ENCODE measurements at places on chromosomes 16 and 17.

DNA sequence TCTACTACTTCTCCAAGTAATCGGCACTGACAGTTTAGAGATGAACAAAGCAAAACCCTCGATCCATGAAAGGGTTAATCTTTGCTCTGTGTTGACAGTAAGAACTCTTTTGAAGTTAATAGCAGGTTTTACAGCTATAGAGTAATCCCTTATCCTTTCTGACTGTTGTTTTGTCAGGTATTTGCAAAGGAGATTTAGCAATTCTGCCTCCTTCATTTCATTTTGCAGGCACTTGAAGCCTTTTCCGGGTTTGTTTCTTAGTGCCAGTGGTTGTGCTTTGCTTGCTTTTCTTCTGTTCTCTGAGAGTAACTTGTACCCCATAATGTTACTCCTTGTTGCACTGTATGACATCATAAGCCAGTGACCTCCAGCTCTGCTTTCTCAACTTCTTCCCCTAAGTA lies 64.5 kb downstream of the TANGO6 start:
- DNase-seq = no peak

DNA sequence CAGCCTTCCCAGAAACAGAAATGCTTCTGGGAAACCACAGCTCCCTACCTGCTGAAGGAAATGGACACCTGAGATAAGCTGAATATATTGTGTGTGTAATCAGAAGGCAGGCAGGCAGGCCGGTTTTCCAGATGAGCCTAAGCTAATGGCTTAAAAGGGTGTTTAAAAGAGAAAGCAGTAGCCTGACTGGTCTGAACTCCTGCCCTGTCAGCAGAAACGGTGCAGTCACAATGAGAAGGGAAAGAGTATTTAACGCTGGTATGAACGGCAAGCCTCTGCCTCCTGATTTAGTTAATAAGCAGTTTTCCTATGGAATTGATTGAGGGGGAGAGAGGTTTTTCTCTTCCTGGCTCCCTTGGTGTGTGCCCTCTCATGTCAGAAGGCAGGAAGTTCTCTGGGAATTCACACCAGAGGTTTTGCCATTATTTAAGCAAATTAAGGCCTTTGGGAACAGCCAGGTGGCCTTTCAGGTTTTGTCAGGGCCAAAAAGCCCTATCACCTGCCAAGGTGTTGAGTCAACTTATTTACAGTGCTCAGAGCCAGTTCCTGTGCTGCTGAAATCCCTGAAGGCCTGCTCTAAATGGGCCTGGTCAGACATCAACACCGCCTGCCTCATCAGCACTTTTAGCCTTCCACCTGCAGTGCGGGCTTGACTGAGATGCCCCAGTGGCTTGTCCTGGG lies 41.6 kb downstream of the CDH1 start:
- no peak for DNase-seq

GRCh38 chr17:13292291-13292690 lies 274.5 kb upstream of the ELAC2 start:
- no peak for DNase-seq

- no peak for DNase-seq
Measured at GRCh38 chr17:17545031-17545820, 46.3 kb downstream of the PEMT start.

- DNase-seq = no peak
Measured at GRCh38 chr16:80968386-80969113, 38.1 kb downstream of the CMC2 start.

GRCh38 chr16:50839920-50840729 lies 98.2 kb downstream of the CYLD start:
- DNase-seq = peak; percentile 73

- DNase-seq = no peak
Measured at GRCh38 chr16:80731915-80732314, 72.5 kb downstream of the CDYL2 start.

- DNase-seq = peak; percentile 42
Measured at GRCh38 chr17:43118679-43119615, 6.2 kb downstream of the BRCA1 start.

GRCh38 chr17:12522743-12523183 lies 142.9 kb upstream of the MYOCD start:
- DNase-seq = peak; percentile 86

DNA sequence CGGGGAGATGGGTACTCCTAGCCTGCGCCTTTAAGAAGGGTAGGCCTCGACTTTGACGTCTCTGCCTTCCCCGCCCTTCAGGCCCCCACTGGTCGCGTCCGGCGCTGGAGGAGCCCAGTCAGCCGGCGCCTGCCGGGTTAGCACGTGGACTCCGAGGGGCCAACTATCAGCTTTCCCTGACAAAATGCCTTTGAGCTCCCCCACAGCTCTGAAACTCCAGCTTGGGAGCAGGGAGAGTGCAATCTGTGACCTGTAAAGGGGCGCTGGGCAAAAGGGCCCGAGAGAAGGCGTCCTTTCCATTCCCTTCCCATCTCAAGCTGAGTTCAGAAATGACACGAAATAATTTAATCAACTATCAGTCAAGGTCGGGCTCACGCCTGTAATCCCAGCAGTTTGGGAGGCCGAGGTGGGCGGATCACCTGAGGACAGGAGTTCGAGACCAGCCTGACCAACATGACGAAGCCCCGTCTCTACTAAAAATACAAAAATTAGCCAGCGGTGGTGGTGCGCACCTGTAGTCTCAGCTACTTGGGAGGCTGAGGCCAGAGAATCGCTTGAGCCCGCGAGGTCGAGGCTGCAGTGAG lies 2.3 kb upstream of the SLC25A39 start:
- peak; percentile 98 for DNase-seq

DNA sequence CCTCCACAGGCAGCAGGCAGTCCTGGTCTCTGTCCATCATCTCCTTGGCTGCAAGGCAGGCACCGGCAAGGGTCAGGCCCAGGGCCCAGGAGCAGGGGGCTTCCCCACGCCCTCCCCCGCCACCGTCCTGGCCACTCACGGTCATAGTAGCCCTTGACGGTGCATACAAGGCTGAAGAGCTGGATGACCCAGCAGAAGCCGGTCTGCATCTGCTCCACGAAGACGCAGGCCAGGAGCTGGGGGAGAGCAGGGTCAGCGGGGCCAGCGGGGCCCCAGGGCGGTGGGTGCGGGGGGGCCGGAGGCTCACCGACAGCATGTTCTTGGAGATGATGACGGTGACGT lies 20.1 kb downstream of the CTU2 start:
- DNase-seq = no peak

DNA sequence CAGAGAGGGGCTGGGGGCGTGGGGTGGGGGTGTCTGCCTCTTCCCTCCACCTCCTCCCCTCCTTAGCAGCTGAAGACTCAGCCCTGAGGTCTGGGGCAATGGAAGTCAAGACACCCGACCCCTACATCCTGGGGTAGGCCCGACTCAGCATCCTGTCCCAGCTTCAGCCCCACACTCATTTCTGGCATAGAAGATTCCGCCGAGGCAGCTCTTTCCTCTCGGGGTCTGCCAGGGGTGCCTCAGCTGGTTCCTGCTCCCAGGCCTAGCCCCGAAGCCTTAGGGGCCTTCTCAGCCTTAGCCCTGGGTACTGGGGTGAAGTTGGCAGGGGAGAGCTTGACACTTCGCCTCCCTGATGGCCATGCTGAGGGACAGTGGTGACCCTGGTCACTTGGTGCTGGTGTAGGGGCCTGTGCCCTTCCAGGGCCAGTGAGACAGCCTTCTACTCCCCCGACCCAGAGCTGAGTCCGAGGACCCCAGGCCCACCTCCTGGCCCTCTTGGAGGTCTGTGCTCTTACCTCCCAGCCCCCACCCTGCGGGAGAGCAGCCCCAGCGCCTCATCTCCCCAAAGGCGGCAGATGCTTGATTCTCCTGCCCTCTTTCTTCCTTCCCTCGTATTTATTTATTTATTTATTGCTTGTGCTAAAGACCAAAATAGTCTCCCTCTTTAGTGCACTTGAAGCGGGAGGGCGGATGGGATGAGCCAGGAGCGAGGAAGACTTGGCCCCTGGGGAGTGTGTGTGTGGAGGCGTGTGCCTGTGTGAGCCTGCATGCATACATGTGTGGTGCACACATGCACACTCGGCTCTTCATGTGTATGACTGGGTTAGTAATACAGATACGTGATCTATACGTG lies 42.5 kb downstream of the KCNJ12 start:
- no peak for DNase-seq

DNA sequence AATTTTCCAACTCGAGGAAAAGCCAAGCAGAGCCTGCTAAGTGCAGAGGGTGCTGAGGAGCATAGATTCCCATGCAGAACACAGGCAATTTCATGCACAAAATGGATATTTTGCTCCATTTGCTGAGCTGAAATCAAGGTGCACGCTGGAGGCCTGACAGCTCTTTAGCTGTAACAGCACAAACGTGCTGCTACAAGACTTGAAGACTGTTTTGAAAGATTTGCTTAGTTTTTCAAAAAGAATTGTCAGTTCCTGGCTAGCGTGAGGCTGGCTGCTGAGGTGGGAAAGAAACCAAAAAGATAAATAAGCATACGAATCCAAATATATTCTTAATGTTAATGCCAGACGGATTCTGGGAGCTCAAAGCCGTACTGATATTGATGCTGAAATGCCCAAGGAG lies 309.0 kb upstream of the MAF start:
- no peak for DNase-seq

DNA sequence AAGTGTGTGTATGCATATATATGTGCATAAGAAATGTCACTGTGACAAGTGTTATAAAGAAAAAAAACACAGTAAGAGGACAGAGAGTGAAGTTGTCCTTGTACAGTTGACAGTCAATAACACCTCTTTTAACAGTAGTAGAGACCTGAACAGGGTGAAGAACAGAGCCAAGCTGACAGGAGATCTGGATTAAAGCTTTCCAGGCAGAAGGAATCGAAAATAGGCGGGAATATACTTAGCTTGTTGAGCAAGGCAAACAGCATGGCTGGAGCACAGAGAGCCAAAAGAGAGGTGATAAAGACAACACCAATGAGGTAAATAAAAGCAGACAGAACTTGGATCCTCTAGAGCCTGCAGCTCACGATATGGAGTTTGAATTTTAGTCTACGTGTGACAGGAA lies 64.8 kb downstream of the KANSL1 start:
- DNase-seq = no peak

GRCh38 chr17:10357768-10358167 lies 15.0 kb downstream of the MYH13 start:
- DNase-seq = no peak

DNA sequence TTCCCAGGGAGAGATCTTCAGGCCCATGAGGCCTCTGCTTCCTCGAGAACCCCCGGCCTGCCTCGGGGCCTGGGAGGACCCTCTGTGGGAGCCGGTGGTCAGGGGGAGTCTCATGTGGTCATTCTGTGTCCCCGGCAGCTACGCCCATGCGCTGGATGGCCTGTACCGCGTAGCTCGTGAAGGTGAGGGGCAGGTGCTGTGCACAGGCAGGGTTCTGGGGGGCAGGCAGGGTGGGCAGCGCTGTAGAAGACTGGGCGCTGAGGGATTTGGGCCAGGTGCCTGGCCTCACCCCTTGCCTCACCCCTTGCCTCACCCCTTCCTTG lies 4.6 kb downstream of the SLC25A10 start:
- no peak for DNase-seq

GRCh38 chr16:8572063-8572918 lies 18.0 kb downstream of the TMEM114 start:
- no peak for DNase-seq

DNA sequence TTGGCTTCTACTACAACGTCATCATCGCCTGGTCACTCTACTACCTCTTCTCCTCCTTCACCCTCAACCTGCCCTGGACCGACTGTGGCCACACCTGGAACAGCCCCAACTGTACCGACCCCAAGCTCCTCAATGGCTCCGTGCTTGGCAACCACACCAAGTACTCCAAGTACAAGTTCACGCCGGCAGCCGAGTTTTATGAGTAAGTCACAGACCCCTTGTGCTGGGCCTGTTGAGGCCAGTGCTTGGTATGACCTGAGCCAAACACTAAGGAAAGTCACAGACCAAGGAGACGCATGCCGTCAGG lies 16.1 kb downstream of the SLC6A2 start:
- no peak for DNase-seq

Data from osteocyte (in vitro differentiated cells).